ENCODE measurements at places on chromosomes 6 and 20.

DNA sequence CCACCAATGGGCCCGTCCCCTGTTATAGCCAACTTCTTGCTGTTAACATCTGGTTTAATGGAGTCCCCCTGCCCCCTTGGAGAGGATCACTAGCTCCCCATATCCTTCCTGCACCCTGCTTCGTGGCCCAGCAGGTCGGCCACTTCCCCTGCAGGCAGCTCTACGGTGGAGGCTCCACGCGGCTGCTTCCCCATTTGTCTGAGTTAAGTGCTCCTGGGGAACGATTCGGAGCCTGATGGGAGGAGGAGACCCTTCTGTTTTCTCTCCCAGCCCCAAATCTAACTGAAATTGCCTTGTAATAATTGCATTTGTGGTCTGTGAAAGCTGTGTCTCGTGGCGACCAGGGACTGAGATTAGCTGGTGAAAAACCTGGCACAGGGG is 74.6 kb downstream of the SULF2 start:
- DNase-seq = no peak

DNA sequence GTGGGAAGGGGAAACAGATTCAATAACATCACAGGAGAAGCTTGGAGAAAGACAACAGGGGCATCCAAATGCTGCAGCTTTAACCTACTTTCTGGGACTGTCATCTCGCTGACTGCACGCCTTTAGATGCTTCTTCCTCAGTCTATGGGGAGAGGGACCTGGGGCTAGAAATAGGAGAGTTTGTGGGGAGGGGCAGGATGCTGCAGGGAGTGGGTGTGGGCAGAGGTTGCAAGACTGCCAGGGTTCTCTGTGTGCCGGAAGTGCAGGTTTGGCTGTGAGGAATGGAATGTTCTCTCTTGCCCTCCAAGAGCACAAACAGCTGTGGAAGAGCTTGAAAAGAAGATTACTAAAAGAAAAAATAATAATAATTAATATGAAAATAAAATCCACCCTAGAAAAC is 93.2 kb downstream of the FOXO3 start:
- no peak for DNase-seq

DNA sequence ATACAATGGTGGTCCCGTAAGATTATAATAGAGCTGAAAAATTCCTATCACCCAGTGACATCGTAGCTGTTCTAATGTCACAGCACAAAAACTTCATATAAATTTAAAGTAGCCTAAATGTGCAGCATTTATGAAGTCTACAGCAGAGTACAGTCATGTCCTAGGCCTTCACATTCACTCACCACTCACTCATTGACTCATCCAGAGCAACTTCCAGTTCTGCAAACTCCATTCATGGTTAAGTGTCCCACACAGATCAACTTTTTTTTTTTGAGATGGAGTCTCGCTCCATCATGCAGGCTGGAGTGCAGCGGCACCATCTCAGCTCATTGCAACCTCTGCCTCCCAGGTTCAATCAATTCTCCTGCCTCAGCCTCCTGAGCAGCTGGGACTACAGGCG is 20.9 kb upstream of the KCNG1 start:
- no peak for DNase-seq

- DNase-seq = peak; percentile 60
Measured at GRCh38 chr20:675453-676314, at the start of gene SCRT2. TSS of gene SCRT2 (minus strand) at chr20:675802. CDS start at chr20:675601, 201 bp downstream.

DNA sequence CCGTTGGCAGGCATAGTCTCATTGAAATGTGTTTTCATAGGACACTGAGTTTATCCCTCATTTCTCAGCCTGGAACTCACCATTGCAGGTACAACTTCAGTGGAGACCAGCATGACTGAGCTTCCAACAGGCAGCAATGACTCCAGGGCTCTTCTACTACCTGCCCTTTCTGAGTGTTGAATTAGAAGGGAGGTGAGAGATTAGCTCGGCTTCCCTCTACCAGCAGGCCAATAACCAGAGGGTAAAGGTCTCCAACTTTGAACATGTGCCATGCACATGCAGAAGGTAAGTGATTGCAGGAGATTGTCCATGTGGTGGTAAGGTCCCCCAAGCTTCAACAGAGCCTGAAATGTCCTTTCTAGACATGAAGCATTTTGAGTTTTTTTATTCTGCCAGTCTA is 233.8 kb upstream of the SUPT3H start:
- DNase-seq = no peak

- no peak for DNase-seq
Measured at GRCh38 chr6:53023323-53023722, 28.2 kb upstream of the GSTA4 start.

DNA sequence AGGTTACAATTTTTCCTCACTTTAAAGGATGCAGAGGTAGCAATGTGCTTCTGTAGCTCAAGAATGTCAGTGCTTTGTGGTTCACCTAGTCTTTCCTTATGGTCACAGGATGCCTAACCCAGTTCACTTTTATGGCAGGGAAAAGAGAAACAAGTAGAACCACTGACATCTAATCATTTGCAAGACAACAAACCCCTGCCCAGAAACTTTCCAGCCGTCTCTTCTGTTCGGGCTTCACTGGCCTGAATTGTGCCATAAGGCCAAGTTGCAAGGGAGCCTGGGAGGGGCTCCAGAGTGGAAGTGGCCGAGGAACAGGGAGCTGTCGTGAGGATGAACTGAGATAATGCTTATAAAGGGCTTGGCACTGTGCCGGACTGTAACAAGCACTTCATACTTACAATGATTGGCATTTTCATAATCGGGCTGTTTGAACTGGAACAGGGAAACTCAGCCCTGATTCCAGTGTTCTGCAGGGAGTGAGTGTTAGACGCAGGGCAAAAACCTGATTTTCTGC is 212.6 kb downstream of the BCAS1 start:
- DNase-seq = no peak

DNA sequence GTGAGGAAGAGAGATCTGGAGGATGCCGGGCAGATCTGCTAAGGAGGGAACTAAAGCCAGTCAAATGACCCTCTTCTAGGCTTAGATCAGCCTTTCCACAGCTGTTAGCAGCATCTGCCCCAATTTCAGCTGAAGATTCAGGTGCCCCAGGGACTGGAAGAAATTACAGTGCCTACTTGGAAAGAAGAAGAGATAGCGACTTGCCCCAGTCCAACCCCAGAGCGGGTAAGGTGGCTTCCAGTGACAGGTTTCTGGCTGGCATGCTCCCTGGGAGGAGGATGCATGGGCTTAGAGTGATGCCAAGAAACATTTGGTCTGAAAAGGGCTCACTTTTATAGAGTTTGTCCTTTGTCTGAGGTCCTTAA is 620 bp downstream of the TJAP1 start:
- DNase-seq = no peak

GRCh38 chr6:97312241-97312640 is 29.2 kb upstream of the MMS22L start:
- no peak for DNase-seq

DNA sequence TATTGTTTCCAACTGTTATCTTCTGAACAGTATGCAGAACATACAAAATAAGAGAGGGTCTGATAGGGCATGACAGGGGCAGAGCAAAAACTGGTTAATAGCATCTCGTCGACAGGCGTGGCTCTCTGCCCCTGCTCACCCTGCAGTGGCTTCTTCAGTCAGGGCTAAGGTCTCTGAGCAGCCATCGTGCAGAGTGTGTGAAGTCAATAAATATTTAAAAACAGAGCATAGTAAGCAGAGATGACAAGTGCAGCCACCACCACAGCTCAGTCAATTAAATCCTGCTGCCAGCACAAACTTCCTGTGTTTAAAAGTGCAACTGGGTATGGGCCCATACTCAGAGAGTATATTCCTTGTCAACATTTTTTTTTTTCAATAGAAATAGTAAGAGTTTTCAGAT is 373.4 kb upstream of the AGPAT4 start:
- no peak for DNase-seq

GRCh38 chr6:113630738-113631535 is 226.2 kb upstream of the MARCKS start:
- no peak for DNase-seq

GRCh38 chr20:2162823-2163166 is 61.2 kb downstream of the STK35 start:
- DNase-seq = no peak

- no peak for DNase-seq
Measured at GRCh38 chr20:47724396-47724795, 60.9 kb downstream of the SULF2 start.

- DNase-seq = no peak
Measured at GRCh38 chr20:10402938-10403608, 30.9 kb downstream of the MKKS start.

- no peak for DNase-seq
Measured at GRCh38 chr6:4723383-4723782, 52.8 kb upstream of the CDYL start.

DNA sequence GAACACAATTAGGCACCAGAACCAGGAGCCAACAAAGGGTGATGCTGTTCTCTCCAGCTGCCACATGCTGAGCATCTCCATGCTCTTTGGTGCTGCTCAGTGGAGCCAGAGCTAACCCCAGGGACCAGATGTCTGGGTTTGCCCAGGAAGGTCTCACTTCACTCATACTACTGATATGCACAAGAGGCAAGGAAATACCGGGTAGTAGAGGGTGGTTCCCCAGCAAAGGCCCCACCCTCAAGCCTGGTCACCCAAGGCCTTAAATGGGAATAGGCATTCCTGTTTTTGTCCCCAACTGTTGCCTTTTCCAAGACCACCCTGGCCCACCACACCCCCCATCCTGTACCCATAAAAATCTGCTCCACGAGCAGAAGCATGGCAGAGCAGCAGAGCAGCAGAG is 204.5 kb upstream of the TAB2 start:
- no peak for DNase-seq

GRCh38 chr20:45111285-45111684 is 3.7 kb downstream of the WFDC5 start:
- DNase-seq = no peak

GRCh38 chr6:23200946-23201345 is 631.6 kb downstream of the HDGFL1 start:
- DNase-seq = no peak

GRCh38 chr6:167652701-167653095 is 174.0 kb upstream of the AFDN start:
- no peak for DNase-seq

DNA sequence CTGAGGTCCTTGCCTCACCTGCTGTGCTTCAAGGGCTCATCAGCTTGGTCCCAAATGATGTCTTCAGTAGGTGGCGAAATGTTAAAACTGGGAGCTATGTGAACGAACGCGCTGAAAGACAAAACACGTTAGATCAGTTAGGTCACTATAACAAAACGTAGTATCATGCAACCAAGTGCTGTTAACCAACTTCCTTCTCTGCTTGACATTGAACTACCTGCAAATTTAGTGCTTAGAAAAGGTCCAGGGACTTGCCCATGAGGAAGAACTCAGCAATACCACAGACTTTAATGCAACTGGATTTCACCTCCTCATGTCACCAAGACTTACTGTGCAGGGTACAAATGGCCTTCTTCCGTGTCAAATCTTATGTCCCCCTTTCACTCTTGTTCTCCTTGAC is 24.8 kb downstream of the BACH2 start:
- no peak for DNase-seq

DNA sequence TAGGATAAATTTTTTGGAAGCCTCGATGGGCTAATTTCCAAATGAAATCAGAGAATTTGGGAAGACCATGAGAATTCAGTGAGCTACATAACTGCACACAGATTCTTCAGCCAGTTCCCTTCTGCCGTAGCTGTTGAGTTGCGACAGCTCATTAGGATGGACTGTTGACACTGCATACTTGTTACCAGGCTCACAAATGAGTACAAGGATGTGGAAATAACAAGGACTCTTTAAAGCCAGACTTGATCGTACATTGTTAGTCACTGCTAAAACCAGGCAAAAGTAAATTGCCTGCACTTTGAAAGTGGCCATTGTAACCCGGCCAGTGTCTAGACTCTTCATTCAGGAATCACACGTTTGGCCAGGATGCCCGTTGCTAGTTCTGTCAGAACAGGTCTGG is 37.0 kb downstream of the NDUFAF5 start:
- no peak for DNase-seq
